NCI-H1694 (cell line): ENCODE measurements at places on chromosomes 4 and X.

- no peak for DNase-seq
Measured at GRCh38 chr4:88021824-88022223, 14.4 kb downstream of the PKD2 start.

DNA sequence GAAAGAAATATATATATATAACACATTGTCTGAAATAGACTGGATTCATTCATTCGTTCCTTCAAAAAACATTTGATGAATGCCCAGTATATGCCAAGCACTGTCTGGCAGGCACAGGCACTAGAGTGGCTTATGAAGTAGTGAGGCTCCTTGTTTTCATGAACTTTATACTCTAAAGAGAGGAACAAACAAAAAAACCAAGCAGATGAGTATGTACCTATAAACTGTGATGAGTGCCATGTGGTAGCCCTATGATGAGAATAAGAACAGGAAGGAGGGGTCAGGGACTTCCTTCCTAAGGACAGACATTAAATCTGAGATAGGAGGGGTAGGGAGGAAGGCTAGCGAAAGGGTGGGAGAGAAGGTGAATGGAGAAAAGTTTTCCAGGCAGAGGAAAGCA, 19.5 kb upstream of the PDGFRA start:
- DNase-seq = no peak

- DNase-seq = peak; percentile 22
Measured at GRCh38 chrX:10620121-10620699, at the start of gene MID1. TSS of gene MID1 (minus strand) at chrX:10620585. CDS start at chrX:10567547, 53,038 bp downstream.

GRCh38 chrX:47321386-47321785, 49.0 kb upstream of the ZNF157 start:
- DNase-seq = no peak

- no peak for DNase-seq
Measured at GRCh38 chr4:128461291-128462102, 173.9 kb upstream of the PGRMC2 start.

- DNase-seq = no peak
Measured at GRCh38 chrX:84168095-84168494, 19.9 kb downstream of the RPS6KA6 start.

DNA sequence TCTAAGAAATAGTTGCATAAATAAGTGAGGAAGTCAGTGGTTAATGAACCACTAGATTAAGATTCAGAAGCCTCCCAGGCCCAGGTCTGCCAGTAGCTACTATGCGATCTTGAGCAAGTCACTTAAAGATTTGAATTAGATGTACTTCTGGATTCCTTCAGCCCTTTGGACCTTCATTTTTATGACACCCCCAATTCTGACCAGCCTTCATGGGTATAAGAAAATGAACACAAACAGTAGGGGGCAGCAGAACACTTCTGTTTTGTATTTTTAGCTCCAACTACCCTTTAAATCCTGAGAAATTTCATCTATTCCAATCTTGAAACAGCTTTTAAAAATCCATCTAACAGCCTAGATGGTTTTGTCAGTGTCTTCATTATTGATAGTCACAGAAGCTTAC, 19.0 kb downstream of the TMEM47 start:
- DNase-seq = peak; percentile 9

DNA sequence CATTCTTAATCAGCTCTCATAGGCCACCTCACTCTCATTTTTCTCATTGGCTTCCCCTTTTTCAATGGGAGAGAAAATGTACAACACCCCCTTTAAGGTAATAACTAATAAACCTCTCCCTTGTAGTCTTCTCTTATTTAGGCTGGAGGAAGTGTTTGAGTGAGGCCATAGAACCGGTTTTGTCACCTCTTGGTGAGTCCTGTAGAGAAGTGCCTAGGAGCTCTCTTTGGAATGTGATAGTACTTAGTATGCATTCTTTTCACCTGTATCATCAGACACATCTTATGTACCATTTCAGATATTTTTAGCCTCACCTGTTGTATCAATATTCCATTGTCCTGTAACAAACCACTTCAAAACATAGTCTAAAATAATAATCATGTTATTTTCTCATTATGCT, 3.5 kb upstream of the TAB3 start:
- no peak for DNase-seq

GRCh38 chr4:156870861-156871260, 100.7 kb downstream of the PDGFC start:
- no peak for DNase-seq

DNA sequence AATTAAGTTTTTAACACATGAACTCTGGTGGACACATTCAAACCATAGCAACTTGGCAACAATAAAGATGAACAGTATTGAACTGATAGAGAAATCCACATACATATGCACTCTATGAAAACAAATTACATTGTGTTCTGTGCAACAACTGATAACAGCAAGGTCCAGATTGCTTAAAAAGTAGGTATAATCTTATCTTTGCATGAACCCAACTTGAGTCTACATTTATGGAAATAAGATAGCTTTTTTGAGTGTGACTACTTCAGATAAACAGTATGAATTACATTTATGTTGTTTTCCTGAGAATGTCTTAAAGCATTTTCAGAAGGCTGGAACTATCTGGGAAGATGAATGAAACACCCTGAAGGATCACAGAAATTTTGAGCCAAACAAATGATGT, 212.6 kb upstream of the GK2 start:
- no peak for DNase-seq

DNA sequence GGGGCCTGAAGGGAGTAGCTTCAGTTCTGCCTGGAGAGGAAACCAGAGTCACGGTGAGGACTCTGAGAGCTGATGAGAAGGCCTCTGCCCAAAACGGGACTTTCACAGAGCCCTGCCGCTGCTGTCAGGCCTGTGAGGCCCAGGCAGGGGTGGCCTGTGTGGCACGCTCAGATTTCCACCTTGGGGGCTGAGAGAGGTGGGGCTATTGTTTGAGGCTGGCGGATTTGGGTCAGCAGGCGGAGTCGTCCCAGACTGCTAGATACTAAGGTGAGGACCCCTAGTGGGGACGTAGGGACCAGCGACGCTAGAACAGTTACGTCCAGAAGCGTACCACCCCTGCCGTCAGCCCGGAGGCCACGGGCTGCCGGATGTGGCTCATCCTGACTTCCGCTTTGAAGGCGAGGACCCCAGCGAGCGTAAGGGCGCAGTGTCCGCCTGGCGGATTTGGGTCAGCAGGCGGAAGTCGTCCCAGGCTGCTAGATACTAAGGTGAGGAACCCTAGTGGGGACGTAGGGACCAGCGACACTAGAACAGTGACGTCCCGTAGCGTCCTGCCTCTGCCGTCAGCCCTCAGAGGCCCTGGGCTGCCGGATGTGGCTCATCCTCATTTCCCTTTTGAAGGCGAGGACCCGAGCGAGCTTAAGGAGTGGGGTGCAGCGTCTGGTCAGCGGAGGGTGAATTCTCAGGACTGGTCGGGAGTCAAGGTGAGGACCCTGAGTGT, at the start of gene MAGEB1:
MAGEB1 (plus strand) TSS at position 378 of the 721 bp plus-strand sequence. CDS start 3,348 bp downstream, outside the sequence.
- DNase-seq = peak; percentile 14

GRCh38 chrX:15645266-15645665, 19.3 kb downstream of the CLTRN start:
- no peak for DNase-seq

GRCh38 chr4:55117511-55117910, 7.9 kb downstream of the KDR start:
- DNase-seq = no peak

DNA sequence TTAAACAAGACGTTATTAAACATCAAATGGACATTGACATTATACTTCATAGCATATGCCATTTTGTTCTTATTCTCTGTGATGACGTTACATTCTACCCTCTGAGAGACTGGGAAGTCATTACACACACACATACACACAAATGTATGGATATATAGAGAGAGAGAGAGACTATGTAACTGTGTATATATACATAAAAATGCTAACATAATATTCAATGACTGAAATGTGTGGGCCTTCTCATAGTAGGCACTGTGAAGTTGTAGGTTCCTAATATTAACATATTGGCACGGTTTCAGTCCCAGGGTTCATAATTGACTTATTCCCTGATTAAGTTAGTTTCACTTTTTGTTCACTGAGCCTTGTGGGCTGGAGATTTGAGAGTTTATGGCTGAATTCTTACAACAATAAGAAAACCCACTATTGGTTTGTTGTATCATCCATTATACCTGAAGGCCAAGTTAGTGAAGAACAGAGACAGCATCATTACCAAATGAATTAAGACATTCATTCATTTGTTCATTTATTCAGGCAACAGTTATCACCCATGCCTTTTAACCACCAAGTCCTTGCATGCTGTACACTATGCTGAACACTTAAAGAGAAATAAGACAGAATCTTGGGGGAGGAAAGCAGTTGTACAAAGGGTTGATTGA, 68.5 kb downstream of the GAB1 start:
- no peak for DNase-seq

GRCh38 chrX:77949840-77950239, 19.6 kb downstream of the PGAM4 start:
- no peak for DNase-seq

GRCh38 chr4:158681629-158682028, 9.5 kb downstream of the ETFDH start:
- DNase-seq = no peak

DNA sequence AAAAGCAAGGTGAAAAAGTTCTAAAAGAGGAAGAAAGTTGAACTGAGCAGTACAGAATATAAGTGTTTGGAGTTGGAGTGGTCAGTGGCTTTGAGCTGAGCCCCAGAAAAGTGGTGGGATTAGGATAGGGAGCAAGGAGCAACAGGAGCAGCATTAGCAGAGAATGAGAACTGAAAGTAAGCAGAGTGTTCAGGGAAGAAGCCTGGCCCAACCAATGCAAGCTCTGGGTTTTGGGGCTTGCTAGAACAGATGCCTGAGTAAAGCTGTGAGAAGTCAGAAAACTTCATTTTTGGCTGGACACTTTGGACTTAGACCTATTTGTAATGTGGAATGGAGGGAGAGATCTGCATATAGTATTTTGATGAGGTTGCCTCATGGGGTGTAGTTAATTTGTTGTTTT, 17.8 kb downstream of the JADE1 start:
- no peak for DNase-seq

DNA sequence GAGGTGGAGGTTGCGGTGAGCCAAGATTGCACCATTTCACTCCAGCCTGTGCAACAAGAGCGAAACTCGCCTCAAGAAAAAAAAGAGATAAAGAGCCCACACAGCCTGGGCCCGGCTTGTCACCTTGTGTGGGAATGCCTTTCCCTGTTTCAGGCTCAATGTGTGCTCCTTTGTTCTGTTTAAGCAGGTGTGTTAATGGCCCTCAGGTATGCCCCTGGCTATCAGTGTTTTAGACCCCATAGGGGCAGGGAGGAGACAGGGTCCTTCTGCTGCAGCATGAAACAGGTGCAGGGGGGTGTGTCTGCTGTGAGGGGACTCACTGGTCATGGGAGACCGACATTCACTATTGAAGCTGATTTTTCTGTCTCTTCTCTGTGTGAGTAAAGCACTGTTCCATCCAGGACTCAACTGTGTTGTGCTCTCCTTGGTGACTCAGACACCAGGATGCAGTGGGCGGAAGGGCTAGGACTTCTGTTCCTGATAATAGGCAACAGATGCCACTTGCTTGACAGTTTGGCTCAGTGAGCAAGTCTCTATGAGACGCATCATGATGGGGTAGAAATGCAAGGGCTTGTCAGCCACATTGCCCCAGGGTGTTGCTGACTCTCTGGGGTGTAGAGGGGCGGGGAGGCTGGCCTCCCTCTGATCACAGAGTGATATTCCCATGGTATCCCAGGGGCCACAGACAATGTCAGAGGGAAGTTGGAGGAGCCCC, 15.6 kb upstream of the LAP3 start:
- DNase-seq = peak; percentile 76

DNA sequence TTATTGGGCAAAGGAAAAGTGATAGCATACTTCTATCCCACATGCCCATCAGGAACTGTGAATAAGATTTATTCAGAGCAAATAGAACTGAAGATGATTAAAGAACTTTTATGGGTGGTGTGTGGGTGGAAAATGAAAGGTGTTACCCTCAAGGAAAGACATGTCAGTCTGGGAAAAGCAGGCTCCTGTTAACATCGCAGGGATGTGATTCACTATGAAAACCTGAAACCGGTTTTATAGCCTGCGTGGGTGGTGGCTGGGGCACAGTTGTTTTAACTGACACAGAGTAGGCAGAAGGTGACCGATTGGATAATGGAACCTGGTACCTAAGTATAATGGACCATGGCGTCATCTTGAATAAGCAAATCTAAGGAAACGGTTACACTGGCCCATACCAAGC, 61.3 kb upstream of the CASK start:
- DNase-seq = no peak

DNA sequence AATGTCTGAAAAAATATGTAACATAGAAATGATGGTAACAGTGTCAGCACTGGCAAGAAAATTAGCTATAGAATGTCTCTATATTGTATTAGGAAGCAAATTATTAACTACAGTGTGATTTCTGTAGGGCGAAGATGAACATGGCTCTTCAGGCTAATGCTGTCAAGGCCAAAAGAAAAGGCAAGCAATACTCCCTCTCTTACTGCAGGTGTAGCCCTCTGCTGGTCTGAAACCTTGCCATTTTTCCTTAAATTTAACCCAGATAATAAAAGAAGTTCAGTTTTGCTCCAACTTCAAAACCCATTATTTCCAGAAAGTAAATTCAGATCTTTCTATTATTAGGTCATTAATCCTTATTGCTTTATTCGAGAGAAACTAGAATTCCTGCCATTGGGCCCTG, 215.9 kb downstream of the LRBA start:
- DNase-seq = no peak

GRCh38 chr4:143858456-143858855, 46.9 kb downstream of the GYPE start:
- DNase-seq = no peak

GRCh38 chrX:153445856-153446635, at the start of gene TREX2:
TSS of gene TREX2 (minus strand) at chrX:153446056. CDS start at chrX:153445430, 626 bp downstream.
- DNase-seq = no peak

- DNase-seq = no peak
Measured at GRCh38 chr4:6527683-6528595, 47.0 kb upstream of the MAN2B2 start.

DNA sequence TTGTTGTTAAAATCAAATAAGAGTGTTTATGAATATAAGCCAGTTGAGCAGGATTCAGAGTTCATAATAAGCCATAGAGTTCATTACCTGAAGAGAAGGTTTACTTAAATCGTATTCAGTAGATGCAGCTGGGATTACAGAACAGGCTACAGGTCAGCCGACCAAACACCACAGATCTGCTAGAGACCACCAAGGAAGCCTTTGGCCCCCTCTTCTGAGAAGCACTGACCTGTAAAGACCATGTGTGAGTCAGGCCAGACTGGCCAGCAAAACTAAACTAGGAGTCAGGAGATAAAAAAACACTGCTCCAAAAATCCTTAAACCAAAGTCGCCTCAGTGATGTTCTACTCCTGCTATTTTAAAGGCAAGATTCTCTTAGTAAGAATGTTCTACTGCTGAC, 1125.5 kb downstream of the FAT4 start:
- no peak for DNase-seq

- no peak for DNase-seq
Measured at GRCh38 chr4:134702374-134702773, 500.8 kb upstream of the PABPC4L start.

DNA sequence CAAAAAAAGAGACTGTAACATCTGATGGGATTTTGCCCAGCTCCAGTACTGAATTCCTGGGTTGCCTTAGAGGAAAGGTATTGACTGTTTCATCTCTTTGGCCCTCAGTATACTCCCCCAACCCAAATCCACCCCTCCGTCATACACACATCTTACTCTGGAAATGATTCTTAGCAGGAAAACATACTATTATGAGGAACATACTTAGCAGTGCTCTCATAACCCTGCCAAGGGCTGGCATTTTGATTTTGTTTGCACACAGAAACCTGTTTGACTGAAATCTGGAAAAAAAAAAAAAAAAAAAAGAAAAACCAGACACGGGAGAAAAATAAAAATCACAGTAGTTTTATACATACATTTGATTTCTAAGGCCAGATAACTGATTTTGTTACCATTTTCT, 19.4 kb upstream of the AR start:
- DNase-seq = no peak
